NCI-H1092 treated with DMSO at 0.1 percent for 48 hours (cell line): ENCODE measurements at places on chromosomes 4 and X.

- DNase-seq = no peak
Observed at GRCh38 chr4:188198982-188199792, 59.9 kb downstream of the TRIML1 start.

DNA sequence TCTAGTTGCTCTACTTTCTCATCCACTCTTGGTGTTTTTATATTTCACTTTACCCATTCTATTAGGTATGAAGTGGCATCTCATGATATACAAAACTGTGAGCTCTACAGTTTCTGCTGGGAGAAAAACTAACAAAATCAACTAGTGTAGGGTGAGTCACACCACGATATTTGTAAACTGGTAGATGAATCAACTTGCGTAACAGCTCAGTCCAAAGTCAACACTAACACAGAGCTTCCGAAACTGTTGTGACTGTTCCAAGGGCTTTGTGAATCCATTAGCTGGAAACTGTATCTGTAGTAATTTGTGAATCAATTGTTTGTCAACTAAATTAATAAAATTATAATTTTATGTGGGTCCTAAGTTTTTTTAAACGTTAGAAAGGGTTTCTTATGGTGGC lies 119.8 kb upstream of the TSPAN5 start:
- DNase-seq = no peak

- peak; percentile 11 for DNase-seq
Observed at GRCh38 chrX:23403849-23404248, 69.2 kb downstream of the PTCHD1 start.

- DNase-seq = no peak
Observed at GRCh38 chrX:20517565-20517964, 250.9 kb upstream of the RPS6KA3 start.

DNA sequence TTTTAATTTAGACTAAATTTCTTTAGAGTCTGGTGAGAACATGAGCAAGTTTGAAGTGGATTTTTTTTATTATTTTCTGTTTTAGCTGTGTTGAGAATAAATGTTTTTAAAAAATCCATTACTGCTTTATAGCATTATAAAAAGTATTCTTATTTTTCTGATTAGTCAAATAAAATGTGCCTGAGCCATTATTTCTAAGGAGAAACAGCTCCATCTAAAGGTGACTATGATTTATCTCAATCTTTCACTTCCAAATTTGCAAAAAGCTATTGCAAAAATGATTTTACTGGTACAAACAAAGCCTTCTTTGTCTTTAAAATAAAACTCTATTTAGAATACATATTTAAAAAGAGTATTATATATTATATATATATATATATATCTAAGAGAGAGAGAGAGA lies 959.2 kb downstream of the FAM133A start:
- DNase-seq = no peak

- no peak for DNase-seq
Observed at GRCh38 chr4:12875640-12876243, 608.4 kb downstream of the RAB28 start.

DNA sequence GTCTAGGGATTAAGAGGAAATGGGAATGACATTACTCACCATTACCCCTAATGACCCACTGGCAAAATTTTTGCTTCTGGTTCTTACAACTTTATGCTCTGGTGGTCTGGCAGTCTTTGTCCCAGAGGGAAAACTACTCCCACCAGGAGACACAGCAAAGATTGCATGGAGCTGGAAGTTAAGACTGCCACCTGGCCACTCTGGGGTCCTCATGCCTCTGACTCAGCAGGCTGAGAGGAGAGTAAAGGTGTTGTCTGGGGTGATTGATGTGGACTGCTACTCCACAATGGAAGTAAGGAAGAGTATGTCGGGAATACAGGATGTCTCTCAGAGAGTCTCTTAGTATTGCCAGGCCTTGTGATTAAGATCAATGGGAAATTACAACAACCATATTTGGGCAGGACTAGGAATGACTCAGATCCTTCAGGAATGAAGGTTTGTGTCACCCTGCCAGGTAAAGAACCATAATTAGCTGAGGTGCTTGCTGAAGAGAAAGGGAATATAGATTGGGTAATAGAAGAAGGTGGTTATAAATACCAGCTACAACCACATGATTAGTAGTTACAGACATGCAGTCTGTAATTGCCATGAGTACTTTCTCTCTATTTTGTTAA lies 215.5 kb downstream of the GPAT3 start:
- no peak for DNase-seq

- no peak for DNase-seq
Observed at GRCh38 chr4:147825451-147826287, 93.8 kb downstream of the ARHGAP10 start.

- no peak for DNase-seq
Observed at GRCh38 chr4:127097061-127097460, 535.7 kb upstream of the INTU start.

DNA sequence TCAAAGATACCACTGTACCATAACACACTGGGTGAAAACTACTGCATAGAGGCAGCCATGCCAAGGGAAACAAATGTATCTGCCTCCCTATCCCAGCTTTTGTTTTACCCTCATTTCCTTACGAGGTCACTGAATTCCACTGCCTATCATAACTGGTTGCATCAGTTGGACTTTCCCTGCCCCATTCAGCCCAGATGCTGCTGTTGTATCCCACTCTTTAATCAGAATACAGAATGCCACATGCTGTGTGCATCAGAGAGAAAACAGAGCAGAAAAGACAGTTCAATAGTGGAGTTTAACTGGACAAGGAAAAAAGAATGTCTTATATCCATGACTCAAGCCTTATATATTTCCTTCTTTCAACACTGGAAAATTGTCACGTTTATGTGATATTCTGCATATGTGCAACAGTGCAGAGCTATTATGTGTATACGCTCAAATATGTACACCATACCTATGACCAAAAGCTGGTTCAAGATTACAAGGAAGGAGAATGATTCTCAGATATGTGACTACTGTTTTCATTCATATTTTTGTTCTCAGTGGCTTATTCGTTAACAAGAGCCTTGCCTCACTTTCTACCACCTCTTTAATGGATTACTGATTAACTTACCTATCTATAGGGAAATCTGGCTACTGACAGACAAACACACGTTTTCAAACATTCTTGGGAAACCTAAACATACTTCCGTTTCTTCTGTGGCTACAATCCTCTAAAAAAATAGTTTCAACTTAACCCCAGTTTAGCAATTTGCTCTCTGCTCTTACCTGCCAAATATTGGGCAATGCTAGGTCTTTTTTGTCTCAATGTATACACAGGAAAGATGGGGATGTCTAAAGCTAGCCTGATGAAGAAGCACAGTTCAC lies 378.9 kb downstream of the SMARCA1 start:
- no peak for DNase-seq

- DNase-seq = no peak
Observed at GRCh38 chr4:121213940-121214339, 49.8 kb upstream of the TNIP3 start.

DNA sequence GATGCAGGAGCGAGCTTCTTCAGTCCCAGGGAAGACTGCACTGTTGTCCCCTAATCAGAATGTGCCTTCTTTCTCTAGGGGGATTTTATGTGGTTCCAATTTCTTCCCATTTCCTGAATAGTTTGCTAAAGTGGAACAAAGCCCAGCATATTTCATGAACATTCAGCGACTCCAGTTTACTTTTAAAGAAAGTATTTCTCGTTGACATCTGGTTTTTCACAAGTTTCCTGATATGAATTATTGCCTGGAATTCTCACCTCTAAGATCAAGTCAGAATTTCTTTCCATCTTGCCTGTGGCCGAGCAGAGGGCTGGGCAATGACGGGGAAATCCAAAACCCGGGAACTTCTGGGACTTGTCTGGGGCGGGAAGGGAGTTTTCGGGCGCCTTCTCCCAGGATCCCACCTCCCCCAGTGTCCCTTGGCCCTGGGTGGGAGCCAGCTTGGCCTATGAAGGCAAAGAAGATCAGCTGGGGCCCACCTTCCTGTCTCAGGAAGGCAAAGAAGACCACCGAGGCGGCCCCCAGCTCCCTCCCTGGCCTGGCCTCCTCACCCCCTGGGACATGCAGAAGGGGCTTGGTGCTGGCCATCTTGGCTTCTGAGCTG lies 15.4 kb downstream of the SORCS2 start:
- DNase-seq = no peak

- DNase-seq = peak; percentile 38
Observed at GRCh38 chr4:184732126-184732525, 1.8 kb downstream of the CENPU start.

DNA sequence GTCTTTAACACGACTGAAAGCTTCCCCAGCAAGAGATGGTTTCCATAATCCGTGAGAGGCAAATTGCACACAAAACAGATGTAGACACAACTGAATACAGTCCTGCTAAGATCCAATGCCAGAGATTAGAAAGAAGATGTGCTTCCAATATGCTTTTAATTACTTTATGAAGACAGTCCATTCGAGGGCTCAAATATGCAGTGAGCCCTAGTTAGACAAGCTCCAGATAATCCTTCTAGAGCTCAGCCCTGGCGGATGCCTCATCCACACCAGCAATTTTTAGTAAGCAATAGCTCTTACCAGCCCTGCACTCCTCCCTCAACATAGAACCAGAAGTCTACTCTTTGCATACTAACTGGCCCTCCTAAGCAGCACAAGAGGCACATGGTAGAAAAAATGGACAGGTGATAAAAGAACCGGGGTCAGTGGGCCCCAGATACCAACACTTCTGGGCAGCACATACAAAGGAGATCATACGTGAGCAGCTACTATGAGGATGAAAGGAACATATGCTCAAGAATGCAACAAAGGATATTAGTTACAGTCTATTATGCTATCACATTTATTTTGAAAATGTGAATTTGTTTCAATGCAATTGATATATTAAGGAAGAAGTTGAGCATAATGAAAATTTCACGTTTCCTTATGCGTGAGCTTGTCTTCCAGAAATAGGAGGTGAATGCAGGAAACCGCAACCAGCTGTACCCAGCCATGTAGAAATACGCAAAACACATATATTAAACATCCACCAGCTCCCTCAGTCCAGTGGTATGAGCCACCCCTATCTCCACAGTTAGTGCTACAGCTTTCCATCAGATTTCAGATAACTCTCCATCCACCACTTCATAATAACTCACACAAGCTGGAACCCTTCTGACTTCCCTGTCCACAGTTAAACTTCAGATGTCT lies 34.3 kb downstream of the GPC4 start:
- no peak for DNase-seq

- DNase-seq = no peak
Observed at GRCh38 chr4:100117750-100118149, 72.5 kb downstream of the DDIT4L start.

DNA sequence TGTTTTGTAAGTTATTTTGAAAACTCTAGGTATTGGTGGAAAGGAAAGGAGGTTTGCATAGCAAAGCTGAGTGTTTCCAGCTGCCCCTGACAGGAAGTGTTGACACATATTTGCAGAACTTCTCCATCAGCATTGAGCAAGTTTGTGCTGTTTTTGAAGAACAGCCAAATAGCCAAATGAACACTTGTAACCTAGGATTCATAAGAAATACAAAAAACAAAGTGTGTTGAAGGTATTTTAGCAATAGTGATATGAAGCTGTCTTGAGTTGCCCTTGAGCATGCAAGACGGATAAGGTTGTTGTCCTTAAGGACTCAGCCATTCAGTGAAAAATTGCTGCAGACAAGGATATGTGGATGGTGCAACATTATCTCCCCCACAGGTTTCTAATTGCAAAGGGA lies 68.3 kb upstream of the PGM2 start:
- no peak for DNase-seq

GRCh38 chr4:88911246-88912212 lies 145.5 kb downstream of the FAM13A start:
- no peak for DNase-seq

- DNase-seq = no peak
Observed at GRCh38 chr4:145049241-145049640, 48.8 kb downstream of the ANAPC10 start.

DNA sequence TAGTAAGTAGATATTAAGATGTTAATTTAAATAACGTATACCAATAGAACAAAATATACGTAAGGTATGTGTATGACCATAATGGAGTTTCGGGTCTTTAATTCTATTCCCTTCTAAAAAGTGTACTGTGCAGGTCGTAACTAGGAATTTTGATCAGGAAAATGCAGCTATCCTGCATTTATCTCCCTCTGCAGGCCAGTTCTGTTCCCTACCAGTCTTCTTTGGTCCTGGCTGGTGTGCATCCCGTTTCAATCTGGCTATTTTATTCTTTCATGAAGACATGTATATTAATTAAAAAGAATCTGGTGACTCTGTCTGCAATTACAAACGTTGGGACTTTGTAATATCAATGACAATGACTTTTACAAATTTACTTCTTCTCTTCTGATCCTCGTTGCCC lies 534.1 kb upstream of the AADAT start:
- DNase-seq = no peak

GRCh38 chr4:159224408-159224807 lies 121.5 kb downstream of the RAPGEF2 start:
- no peak for DNase-seq

GRCh38 chrX:70954871-70955270 lies 24.0 kb upstream of the SLC7A3 start:
- no peak for DNase-seq

- no peak for DNase-seq
Observed at GRCh38 chrX:53654376-53654775, 32.1 kb downstream of the HUWE1 start.

GRCh38 chr4:52550186-52550585 lies 108.9 kb downstream of the USP46 start:
- DNase-seq = no peak

GRCh38 chr4:153274967-153275366 lies 69.5 kb upstream of the MND1 start:
- no peak for DNase-seq

DNA sequence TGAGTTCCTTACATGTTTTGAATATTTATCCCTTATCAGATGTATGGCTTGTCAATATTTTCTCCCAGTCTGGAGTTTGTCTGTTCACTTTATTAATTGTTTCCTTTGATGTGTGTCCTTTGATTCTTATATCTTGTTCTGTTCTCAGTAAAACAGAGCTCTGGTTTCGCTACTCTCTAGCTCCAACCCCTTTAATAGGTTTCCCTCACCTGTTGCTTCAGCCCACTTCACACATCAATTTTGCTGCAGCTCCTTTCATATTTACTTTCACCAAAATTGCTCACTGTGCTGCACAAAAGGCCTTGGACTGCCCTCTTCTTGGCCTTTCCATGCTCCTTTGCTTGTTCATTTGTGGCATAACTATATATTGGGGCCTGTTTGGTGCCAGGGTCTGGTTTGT lies 85.1 kb downstream of the CFAP299 start:
- DNase-seq = no peak

- no peak for DNase-seq
Observed at GRCh38 chr4:104425948-104426347, 68.7 kb downstream of the CXXC4 start.

- DNase-seq = no peak
Observed at GRCh38 chr4:4759883-4760282, 99.6 kb upstream of the MSX1 start.

- no peak for DNase-seq
Observed at GRCh38 chr4:176793060-176793605, 411 bp upstream of the VEGFC start.

DNA sequence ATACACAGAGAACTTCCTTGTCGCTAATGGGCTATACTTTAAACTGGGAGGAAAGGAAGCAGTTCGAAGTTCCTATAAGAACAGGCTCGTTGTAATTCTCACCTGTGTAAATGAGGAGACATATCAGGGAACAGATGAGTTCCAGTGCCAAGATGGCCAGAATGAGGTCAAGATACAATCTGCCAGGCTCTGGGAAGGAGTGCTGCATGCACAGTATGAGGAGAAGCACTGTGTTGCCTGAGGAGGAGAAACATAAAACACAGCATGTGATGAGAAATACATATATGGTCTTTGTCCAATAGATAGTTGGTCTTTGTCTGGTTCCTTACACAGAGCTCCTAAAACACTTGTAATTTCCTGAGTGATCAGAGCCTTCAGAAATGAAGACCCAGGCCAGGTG lies 24.3 kb downstream of the TMEM192 start:
- DNase-seq = no peak
